Activated T-helper 1 cell treated with anti-CD3 and anti-CD28 coated beads, Interleukin-2, amount 50 U/mL, for 16 hours (primary cell): ENCODE measurements at places on chromosomes 16 and 17.

GRCh38 chr16:19186408-19186807, 18.4 kb downstream of the SYT17 start:
- no peak for DNase-seq

DNA sequence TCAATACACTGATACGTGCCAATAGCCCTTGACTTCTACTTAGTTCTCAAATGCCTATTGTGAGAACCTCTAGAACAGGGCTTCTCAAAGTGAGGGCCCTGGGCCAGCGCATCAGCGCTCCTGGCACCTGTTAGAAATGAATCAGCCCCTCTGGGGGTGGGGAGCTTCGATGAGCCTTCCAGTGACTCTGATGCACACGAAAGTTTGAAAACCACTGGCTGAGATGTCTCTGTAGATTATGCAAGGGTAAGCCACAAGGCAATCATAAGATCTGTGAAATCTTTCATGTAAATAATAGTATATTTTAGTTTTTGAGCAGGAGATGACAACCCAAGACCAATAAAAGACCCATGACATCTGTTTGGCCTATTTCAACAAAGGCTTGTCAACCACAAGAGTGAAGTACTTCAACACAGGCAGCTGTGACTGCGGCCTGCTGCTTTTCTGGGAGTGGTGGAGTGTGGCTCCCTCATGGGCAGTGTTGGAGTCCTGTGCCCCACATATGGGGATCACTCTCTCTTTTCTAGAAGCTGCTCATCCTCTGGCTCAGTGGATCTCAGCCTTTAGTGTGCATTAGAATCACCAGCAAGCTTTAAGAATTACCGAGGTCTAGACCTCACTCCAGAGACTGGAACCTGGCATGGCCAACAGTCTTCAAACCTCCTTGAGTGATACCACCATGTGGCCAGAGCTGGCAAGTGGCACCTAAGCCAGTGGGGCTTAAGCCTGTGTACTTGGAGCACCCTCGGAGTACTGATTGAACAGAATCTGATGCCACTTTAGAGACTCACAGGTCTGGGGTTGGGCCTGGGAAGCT, 5.8 kb downstream of the MTHFSD start:
- DNase-seq: no peak

GRCh38 chr17:3575511-3575910, 17.9 kb upstream of the TRPV3 start:
- DNase-seq: no peak

DNA sequence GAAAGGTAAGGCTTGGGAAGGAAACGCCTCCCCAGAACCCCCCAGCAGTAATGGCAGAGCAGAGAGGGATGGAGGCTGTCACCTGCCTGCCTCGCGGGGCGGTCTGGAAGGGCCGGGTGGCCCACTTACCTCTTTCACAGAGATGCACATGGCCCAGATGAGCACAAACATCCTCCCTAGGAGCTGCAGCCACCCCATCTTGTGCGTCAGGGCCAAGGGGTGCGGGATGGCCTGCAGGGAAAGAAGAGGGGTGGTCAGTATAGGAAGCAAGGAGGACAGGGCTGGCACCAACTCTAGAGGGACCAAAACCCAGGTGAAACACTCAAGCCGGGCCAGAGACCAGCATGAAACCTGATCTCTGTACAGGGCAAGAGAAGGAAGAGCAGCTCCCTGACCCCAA, 29.7 kb downstream of the TRPV3 start:
- no peak for DNase-seq
